NCI-H460 (cell line): ENCODE measurements at places on chromosomes 1 and 21.

DNA sequence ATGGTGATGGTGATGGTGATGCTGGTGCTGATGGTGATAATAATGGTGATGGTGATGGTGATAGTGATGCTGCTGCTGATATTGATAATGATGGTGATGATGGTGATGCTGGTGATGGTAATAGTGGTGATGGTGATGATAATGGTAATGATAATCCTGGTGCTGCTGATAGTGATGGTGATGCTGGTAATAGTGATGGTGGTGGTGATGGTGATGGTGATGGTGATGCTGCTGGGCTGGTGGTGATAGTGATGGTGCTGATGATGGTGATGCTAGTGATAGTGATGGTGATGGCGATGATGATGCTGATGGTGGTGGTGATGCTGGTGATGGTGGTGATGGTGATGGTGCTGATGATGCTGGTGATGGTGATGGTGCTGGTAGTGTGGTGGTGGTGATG lies 58.4 kb upstream of the IGSF21 start:
- DNase-seq = no peak

DNA sequence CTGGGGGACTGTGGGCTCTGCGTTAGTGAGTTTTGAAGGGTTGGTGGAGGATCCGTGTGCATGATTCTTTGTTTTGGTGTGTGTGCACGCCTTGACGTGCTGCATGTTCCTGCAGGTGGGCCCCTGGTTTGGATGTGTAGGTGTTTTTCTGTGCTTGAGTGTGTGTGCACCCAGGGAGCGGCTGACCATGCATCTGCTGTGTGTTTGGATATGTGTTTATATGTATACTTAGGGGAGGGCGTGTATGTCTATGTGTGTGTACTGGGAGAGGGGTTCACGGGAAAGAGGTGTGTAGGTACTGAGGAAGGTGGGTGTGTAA lies 1.1 kb downstream of the VANGL2 start:
- no peak for DNase-seq

- no peak for DNase-seq
Observed at GRCh38 chr1:8777867-8778266, 39.6 kb downstream of the RERE start.

- DNase-seq = no peak
Observed at GRCh38 chr1:163706915-163707314, 385.2 kb downstream of the NUF2 start.

GRCh38 chr21:32348604-32349332 lies 44.0 kb downstream of the URB1 start:
- DNase-seq = no peak

DNA sequence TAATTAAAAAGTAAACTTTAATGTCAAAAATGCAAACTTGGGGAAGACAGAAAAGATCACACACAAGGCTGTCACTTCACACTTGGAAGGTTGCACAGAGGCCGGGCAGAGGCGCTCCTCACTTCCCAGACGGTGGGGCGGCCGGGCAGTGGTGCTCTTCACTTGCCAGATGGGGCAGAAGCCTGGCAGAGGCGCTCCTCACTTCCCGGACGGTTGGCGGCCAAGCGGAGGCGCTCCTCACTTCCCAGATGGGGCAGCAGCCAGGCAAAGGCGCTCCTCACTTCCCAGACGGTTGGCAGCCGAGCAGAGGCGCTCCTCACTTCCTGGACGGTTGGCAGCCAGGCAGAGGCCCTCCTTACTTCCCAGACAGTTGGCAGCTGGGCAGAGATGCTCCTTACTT lies 25.8 kb upstream of the IL6R start:
- DNase-seq = no peak

DNA sequence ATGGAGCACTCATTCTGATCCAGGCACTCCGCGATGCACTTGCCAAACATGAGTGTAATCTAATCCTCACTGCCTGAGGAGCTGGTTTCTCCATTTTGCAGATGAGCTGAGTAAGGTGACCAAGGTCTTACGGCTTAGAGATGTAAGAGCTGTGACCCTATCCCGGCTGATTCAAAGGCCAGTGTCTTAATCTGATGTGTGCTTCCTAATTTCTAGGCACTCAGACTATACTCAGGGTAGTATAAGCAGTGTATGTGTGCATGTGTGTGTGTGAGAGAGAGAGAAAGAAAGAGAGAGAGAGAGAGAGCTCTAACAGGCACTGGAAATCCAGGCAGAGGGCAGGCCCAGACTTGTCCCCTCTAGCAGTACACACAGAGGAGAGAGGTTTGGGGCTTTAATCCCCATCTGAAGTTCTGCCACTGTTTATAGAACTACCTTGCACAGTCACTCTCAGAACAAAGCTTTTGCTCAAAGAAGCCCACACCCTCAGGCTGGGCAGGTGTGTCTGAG lies 188.2 kb downstream of the ZBTB18 start:
- DNase-seq = no peak

DNA sequence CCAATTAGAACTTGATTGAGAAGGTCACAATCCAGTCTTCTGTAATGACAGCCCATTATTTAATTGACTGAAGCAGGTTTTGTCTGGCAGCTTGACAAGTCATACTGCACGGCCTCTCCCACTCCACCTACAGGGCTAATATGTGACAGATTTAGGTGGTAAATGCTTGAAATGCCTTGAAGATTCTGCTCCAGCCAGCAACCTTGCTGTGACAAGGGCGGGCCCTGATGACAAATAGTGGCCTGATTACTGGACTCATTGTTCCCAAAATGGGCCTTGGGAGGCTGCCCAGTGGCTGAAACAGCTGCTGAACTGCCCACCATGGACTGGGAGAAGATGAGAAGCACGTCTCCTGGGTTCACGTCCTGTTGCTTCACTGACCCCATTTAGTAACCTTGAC lies 30.0 kb upstream of the CRNN start:
- no peak for DNase-seq

DNA sequence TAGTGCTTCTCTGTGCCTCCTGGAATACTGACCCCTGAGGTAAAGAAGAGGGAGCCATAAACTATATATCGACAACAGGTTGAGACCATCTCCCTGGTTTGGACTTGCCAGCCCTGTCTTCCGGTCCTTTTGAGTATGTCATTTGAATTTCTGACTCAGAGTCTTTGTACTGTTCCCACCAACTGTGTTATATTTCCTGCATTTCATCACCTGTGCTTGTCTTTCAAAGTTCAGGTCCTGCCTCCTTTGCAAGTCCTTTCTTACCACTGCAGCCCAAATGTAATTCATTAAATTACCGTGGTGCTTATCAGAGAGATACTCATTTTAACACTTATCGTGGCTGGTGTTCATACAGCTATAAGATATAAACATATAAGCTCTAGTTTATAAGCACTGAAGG lies 10.7 kb downstream of the AK5 start:
- no peak for DNase-seq
